ENCODE measurements at places on chromosomes 6 and 20.

GRCh38 chr20:38278131-38278530 is 17.6 kb upstream of the KIAA1755 start:
- DNase-seq: no peak

- DNase-seq: no peak
Observed at GRCh38 chr20:47008842-47009518, 114.3 kb downstream of the EYA2 start.

DNA sequence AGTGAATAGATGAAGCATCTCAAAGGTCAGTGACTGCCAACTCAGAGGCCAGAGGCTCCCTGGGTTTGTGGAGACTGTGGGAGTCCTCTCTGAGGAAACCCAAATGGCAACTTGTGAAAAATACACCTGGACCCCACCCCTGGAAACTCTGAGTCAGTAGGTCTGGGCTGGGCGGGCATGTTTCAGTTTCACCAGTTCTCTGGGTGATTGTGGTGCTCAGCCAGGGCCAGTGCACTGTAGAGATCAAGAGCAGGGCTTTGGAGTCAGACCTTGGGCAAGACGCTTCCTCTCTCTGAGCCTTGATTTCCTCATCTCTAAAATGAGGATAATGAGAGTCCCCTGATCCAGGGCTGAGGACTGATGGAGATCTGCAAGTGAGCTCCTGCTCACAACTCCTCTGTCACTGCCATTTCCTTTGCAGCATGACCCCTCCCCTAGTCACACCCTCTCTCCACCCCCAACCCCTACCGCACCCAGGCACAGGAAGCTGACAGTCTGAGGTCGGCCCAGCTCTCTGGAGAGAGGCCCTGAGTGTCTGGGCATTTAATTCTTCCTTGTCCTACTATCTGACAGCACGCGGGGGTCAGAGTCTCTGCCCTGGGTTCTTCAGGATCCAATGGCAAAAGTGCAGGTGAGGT is 5.1 kb downstream of the DEF6 start:
- DNase-seq: peak; percentile 86

DNA sequence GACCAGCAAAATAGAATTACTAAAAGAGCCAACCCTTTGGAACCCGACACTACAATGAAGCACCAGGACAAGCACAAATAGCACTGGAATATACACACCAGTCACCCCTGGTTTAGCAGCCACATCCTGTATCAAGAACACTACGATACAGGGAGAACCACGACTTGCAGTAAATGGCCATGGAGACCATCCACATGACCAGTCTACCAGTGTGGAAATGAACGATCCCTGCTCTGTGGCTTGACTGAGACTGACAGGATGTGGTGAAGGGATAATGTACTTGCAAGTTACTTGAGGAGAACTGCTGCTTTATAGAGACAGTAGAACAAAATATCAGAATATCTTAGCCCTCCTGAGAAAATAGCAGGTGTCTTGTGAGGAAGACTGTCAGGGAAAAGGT is 169.6 kb downstream of the COL9A1 start:
- DNase-seq: no peak

- DNase-seq: no peak
Observed at GRCh38 chr6:75952128-75952527, 120.3 kb downstream of the IMPG1 start.

DNA sequence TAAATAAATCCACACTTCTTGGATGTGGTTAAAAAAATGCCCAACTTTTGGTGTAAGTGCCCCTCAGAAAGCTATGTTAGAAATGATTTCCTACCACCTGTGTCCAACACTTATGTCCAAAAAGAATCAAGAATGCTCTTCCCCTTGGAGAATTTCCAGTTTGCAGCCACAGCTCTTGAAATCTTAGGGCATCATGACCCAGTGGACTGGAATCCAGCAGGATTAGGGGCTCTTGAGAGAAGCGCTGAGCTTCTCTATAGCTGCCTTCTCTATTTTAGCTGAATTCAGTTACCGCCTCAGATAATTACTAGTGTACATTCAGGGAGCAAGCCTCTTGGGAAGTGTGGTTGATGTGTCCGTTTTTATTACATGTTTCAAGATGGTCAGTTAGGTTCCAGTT is 2.5 kb downstream of the PHACTR1 start:
- no peak for DNase-seq

DNA sequence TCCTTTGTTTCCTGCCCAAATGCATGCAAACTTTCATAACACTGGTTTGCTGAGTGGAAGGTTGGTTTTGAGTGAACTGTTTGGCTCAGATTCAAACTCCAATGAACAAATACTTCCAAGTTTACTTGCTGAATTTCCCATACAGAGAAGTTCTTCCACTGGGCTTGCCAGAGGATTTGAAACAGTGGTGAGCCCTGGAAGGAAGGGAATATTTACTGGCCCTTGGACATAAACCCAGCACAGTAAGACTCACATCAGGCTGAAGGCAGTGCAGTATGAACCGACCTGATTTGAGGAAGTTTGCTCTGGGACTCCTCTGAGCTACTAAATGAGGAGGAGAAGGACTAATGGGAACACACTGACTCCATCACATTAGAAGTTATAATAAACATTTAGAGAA is 3.8 kb downstream of the TRAF3IP2 start:
- DNase-seq: peak; percentile 44

Data from suppressor macrophage treated with lipopolysaccharide for 4 hours (primary cell).